ENCODE measurements at places on chromosomes 3 and 15.

DNA sequence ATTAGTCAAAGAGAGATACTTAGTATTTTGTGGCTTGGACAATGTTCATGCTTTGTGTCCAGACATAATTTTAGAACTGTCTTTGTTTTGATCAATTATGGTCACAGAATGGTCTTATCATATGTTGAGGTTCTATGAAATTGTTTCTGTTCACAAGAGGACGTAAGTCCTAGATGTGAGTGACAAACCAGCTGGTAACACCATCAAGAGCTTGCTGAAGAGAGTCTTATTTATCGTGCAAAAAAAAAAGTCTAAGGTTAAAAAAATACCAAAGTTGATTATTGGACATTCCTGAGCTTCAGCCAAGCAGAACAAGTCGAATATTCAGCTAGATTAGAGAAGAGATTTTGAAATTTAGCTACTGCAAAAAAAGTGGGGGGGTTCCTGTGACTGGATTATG, 495.9 kb upstream of the NAALADL2 start:
- no peak for DNase-seq

- no peak for DNase-seq
Measured at GRCh38 chr15:67946701-67947100, 106.9 kb upstream of the RNU6-1 start.

- no peak for DNase-seq
Measured at GRCh38 chr3:128408693-128409623, 57.7 kb downstream of the DNAJB8 start.

- peak; percentile 29 for DNase-seq
Measured at GRCh38 chr15:36365963-36366362, 213.5 kb upstream of the CDIN1 start.

- no peak for DNase-seq
Measured at GRCh38 chr3:133404920-133405319, 5.1 kb downstream of the BFSP2 start.

DNA sequence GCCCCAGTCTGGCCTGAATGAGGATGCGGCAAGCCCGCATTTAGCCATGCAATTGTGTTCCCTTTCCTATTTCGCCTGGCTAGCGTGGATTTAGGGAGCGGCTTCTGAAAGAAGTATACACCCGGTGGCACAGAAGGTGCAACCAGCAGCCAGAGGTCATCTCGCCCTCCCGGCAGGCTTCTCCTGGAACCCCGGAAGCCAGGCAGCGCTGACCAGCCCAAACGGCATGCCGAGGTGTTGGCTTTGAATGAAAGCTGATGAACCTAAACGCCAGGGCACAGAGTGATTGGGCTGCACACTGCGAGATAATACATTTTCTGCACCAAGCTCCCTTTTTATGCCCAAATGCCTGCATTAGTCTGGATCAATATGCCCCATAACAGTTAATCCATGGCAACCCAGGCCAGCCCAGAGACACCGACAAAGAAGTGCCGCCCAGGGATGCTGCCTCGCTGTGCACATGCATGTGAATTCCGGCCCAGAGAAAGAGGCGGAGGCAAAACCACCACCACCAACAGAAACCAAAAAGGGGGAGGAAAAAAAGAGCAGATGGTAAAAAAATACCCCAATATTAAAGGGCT, 1.4 kb downstream of the SRGAP3 start:
- DNase-seq, result peak; percentile 36

DNA sequence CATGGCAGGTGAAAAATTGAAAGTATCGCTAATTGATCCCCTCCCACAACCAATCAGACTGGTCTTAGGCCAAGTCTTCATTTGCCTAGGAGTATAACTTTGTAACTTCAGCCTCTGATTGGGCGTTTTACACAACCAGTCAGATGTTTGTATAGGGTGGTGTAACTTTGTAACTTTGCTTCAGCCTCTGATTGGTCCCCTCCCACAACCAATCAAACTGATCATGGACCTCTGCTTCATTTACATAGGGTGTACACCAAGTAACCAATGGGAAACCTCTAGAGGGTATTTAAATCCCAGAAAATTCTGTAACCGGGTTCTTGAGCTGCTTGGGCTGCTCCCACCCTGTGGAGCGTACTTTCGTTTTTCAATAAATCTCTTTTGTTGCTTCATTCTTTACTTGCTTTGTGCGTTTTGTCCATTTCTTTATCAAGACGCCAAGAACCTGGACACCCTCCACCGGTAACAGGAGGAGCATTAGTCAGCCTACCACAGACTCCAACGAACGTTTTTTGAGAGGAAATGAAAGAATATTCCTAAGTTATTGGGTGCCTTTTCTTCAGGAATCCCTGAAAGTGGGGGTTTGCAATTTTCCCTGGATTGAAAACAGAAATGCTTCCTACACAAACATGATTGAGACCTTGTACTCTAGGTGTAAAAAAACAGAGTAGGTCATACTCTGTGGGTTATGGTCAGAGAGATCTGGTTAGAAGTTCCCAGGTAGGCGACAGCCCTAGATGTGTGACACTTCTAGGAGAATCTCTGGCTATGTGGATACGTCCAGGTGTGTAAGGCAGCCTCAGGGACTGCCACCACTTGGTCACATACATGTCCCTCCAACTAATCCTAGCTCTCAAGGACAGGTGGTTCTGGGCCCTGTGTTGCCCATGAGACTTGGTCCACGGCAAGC, 5.5 kb upstream of the SACM1L start:
- no peak for DNase-seq

DNA sequence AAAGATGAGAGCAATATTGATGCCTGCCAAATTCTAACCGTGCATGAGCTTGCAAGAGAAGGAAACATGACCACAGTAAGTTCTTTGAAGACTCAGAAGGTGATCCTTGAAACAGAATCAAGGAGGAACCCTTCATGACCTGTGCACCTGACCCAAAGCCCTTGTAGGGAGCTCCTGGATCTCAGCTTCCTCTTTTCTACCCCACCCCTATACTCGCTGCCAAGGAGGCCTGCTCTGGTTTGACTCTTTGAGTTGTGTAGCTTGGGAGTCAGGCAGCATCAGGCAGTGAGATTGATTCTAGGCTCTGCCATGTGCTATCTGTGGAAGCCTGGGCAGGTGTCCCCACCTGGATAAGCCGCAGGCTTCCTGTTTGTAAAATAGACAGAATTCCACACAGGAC, 10.6 kb downstream of the TTC21A start:
- no peak for DNase-seq

- DNase-seq, result no peak
Measured at GRCh38 chr3:101898752-101899169, 49.4 kb downstream of the NFKBIZ start.

DNA sequence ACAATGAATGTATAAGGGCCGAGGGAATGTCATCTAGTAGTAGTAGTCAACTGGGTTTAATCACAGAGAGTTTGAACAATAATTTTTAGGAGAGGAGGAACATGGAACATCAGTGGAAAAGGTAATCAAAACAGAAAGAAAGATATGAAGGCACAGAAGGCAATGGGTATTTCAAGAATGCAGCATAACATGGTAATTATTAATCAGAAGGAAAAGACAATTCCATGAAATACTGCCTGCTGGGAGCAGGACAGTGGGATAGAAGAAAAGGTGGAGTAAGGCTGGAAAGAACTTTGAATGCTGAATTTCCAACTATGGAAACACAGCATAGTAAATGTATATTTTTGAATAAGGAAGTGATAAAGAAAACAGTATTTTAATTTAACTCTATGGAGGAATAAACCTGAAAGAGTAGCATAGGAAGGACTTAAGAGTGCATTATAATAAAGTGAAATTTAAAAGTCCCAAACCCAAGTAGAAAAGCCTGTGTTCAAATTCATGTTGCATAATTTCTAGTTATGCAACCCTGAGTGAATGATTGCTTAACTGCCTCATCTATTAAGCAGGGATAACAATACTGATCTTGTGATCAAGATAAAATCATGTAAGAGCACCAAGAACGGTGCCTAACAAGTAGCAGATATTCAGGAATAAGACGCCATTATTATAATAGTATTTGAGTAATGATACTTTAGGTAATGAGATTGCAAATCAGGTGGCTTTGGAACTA, 357.7 kb downstream of the TBC1D5 start:
- peak; percentile 62 for DNase-seq

DNA sequence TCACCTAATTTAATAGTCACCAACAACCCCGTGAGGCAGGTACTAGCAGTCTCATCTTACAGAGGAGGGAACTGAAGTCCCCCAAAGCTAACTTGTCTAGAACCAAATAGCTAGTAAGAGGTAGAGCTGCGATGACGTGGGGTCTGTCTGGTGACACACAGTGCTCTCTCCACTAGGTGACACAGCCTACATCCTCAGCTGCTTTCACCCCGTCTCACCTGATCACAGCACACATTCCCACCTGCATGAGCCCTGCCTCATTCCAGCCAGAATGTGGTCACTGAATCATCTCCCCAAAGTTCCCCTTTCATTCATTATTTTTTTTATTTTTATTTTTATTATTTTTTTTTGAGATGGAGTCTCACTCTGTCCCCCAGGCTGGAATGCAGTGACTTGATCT, 21.3 kb upstream of the MAGEF1 start:
- DNase-seq, result no peak

DNA sequence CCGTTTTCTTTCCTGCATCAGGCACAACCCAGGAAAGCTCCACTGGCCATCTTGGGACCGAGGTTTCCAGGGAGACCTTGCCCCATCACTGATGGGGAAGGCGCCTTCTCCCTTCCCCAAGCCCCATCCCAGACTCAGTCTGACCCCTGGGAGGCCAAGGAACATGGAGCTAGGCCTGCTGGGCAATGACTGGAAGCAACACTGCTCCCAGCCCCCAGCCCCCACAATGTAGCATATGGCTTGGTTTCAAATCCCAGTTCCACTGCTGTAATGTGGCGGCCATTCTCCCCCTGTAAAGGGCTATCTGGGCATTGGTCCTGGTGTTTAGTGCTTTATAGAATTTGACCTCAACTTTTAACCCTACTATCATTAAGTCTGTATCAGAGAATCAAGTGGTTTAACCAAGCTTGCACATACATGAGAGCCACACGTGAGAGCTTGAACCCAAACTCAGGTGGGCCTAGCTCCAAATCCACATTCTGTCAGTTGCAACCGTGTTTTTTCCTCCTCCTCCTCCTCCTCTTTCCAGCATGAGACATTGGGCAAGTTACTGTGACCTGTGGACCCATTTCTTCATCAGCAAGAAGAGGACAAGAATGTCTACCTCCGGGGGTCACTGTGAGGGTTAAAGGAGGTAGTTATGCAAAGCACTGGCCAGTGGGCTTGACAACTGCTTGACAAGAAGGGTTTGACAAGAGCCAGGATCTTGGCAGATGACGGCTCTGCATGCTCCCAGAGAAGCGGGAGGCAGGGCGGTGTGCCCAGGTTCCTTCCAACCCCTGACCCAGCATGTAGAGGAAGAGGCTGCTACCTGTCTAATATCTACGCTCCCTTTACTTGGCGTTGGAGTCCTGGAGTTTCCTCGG, 37.4 kb downstream of the KLHL25 start:
- no peak for DNase-seq

DNA sequence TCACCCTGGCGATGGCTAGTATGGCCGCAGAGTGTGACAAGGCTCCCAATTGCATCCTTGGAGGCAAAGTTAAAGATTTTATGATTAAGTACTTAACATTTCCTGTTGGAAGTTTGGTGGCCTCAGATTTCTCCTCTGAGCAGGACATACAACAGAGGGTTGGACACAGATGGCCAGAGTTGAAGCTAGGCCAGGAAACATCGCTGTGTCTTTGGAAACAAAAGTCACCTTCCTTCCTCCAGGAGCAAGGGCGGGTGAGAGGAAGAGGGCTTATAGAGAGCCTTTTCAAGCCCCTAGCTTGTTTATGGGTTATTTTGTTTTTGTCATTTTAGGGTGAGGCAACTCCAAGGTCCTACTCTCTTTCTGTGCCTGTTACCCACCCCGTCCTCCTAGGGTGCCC, 24.2 kb downstream of the SLC6A1 start:
- DNase-seq, result no peak

GRCh38 chr3:11154036-11154952, at the start of gene HRH1:
TSS of gene HRH1 (plus strand) at chr3:11154493. CDS start at chr3:11259038, 104,545 bp downstream.
- DNase-seq, result peak; percentile 23

DNA sequence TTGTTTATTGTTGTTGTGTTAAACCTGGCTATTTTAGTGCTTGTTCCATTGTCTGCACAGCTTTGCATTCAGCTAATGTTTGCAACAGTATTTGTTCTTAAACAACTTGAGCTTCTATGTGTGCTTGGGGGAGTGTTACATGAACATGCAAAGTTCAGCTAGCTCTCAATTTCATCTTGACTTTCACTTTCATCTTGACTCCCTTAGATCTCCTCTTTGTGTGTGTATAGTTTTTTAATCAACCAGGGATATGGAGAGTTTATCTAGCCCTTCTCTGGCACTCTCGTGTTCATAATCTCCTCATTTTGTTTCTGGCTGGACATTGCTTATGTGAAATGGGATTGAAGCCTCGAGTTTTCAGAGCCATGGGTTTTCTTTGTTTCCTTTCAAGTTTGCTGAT, 212.4 kb upstream of the ZBTB20 start:
- DNase-seq, result no peak

DNA sequence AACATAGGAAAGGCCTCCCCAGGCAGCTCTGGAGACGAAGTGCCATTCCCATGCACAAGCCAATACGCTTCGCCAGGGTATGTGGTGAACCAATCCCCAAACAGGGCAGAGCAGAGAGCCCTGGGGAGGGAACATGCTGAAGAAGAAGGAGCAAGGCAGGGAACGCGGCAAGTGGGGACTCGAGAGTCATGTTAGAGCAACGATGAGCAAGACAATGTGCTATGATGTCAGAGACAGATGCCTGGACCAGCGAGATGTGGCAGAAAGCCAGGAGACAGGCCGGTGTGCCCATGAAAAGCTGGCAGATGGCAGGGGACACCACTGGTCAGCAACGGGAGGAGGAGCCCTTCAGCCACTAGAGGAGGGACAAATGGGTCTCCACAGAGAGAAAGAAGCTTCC, 39.6 kb downstream of the NIPA2 start:
- DNase-seq, result no peak

DNA sequence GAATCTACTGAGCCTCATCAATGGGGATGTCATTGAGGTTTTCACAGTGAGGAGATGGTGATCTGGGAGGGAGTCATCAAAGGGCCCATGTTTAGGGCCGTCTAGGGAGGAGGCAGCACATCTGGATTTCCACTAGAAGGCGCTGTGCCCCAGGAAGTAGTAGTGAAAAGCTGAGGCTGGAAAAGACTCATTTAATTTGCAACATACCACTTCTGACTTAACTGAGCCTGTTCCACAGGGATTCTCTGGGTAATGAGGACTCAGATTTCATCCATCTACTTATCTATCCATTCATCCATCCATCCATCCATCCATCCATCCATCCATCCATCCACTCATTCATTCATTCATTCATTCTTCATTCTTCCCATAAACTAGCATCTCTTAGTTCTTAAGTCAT, 17.4 kb upstream of the SHF start:
- DNase-seq, result peak; percentile 80

GRCh38 chr3:45198264-45199260, 27.5 kb downstream of the TMEM158 start:
- DNase-seq, result no peak
